ENCODE measurements at places on chromosomes 11 and 22. TPM values are rescaled to one million over a fixed set of nuclear protein-coding genes. Genes with fewer than 3 reads are reported as not detected.

The OR4D9 gene
- total RNA-seq = not detected

The MRGPRG gene
- total RNA-seq = not detected

DNA sequence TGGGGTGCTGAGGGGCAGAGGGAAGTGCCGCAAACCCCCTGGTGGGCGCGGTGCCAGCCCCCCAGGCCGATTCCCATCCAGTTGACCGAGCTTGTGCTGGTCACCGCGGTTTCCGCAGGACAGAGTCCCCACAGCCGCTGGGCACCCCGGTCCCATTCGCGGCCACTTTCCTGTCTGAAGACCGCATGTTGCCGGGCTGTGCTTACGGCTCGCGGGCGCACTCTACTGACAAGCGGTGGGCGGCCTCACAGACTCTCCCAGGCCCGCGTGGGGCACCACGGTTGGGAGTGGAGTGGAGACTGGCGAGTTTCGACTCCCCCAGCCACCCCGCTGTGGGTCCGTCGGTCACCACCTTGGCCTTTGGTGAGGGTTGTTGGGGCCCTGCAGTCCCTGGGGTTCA is 648 bp upstream of the H19 start:
- no peak for DNase-seq

The OR10A2 gene
- not detected for total RNA-seq

GRCh38 chr11:76800466-76801200 is 17.5 kb downstream of the TSKU start:
- peak; percentile 1 for DNase-seq

DNA sequence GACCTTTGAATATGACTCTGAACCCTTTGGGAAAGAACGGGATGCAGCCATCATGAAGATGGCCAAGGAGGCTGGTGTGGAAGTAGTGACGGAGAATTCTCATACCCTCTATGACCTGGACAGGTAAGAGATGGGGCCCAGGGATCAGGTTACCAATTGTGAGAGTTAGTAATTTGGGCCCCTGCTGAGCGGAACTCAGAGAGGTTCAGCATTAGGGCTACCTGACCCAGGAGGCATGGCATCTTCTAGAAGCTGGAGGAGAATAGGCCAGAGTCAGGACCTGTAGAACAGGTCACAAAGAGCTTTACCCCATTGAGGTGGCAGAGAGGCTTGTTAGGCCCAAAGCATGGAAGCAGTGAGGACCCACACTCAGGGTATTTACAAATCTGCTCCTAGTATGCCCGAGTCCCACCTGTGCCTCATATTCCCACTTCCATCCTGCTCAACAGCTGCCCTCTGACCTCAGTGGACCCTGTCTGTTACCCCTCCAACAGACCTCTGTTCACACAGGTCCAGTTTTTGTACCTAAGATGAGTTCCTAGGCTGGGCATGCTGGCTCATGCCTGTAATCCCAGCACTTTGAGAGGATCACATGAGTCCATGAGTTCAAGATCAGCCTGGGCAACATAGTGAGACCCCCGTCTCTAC is 11.6 kb downstream of the CRY2 start:
- no peak for DNase-seq

The CFAP300 gene
- total RNA-seq = 2.5 TPM

The MMP27 gene
- 0.09 TPM for total RNA-seq

DNA sequence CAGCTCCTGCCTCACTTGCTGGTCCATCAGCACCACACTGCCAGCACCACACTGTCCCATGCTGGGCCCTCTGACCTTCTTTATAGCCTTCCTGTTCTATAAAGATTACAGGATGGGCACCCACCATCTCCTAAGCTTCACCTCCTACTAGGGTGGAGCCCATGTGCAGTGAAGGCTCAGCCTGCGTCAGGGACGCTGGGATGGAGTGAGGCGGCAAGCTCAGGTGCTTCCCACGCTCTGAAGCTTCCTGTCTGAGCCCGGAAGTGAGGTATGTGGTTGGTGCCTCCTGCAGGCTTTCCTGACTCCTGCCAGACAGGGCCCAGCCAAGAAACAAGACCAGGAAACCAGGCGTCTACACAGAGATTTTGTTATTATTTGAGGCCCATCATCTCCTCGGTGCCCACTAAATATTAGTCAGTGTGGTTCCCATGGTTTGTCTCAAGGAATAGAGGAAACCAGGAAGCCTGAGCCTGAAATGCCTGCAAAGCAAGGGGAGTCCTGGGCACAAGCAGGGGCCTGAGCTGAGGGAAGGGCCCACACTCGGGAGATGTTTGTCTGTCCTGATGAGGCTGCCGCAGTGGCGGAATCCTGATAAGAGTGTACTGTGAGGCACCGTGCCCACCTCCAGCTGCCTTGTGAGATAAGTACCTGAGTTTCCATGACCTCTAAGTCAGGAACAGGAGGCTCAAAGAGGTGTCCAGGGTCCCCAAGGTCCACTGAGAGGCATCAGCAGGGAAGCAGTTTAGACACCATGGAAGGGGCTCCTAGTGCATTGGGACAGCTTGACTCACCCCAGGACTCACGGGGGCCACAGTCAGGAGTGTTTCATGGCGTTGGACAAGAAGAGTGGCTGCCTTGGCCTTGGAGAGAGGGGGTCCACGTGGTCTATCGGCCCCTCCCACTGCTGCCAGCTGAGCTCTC is 22.0 kb downstream of the RSPH14 start:
- DNase-seq = no peak

DNA sequence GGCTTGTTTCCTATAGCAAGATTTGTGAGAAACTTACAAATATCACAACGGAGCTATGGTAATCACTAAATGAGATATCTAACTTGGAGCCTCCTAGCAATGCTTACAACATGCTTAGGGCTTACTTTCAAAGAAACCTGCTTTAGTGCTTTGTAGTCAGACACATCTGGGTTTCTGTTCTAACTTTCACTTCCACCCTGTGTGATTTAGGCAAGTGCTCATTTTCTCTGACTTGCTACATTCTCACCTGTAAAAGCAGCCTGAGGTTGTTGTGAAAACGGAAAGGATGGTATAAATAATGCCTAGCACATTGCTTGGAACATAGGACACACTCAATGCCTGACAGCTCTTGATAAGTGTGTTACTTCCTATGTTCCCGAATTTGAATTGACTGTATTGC is 45.6 kb downstream of the LRRC4C start:
- no peak for DNase-seq

DNA sequence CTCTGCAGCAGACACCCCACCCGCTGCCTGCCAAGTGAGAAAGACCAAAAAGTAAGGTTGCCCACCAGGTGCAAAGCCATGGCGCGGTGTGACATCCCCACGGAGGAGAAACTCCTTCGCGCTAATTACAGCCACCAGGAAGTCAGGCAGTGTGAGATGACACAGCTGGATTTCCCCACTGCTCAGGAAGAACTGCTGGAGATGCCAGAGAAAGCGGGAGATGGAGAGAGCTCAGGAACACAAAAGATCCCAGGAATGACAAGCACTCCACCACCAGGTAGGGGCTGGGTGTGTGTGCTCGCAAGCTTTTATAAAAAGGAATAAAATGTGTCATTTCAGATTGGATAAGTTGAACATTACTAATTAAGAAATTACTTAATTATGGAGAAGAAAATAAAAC is 292.7 kb downstream of the OPCML start:
- DNase-seq = no peak

The SOX6 gene
- total RNA-seq = 26.5 TPM

DNA sequence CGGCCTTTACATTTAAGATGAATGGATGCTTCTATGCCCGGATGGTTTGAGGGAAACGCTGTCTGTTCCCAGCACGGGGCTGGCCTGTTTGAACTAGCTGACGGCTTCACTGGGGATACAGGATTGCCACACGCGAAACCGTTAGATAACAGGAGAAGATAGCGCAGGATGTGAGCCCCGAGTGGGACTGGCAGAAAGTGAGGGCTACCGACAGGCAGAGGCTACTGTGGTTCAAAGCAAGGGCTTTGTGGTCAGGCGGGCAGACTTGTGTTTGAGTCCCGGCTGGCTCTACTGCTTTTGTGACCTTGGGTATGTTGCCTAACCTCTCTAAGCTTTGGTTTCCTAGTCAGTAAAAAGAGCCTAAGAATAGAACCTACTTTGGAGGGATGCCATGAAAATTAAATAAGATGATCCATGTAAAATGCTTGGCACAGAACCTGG is 2.8 kb upstream of the OAF start:
- DNase-seq = no peak

The TBC1D22A gene
- total RNA-seq = 8.0 TPM

The OR6T1 gene
- not detected for total RNA-seq

GRCh38 chr11:114984611-114985163 is 306.4 kb downstream of the NXPE2 start:
- no peak for DNase-seq

DNA sequence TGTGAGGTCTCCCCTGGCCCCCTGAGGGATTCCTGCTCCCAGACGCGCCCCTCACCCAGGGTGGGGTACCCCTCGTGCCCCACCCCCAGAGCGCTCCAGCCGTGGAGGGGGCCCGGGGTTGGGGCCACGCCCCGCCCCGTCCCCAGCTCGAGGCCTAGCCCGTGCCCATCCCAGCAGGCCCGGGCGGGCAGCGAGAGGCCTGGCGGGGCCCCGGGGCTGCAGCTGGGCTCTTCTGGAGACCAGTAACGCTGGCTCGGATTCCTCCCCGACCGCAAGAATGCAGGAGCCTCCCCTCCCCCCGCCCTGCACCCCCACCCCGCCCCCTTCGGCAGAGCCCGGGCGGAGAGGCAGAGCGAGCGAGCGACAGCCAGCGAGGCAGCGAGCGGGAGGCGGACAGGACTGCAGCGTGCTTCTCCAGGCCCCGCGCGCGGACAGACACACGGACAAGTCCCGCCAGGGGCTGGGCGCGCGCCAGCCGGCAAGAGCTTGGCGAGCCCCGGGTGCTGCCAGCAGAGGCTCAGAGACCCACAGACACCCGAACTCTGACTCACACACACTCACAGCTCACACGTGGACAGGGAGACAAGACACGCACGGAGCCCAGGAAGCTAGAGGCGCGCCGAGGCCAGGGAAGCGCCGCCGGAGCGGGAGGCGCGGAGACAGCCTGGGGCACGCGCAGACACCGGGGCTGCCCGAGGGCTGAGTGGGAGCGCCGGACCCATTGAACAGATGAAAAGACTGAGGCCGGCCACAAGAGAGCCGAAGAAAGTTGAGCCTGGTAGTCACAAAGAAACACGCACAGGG is 15.2 kb downstream of the BCL9L start:
- DNase-seq = peak; percentile 91

DNA sequence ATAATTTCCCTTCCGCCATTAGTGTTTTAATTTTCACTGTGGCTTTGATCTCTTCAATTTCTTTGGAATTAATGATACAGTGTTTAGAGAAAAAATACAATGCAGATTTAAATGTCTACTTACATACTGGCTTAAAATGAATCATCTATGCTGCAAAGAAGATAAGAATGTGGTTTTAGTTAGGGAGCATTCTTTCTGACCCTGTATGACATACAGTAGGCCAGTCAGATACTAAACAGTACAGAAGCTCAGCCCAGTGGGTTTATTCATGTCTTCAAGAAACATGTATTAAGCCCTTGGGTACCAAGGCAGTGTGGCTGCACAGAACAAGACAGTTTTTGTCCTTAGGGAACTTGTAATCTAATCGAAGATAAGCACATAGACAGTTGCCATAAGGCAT is 268.8 kb downstream of the DDX10 start:
- DNase-seq = no peak

The NNMT gene
- total RNA-seq = 61.5 TPM

DNA sequence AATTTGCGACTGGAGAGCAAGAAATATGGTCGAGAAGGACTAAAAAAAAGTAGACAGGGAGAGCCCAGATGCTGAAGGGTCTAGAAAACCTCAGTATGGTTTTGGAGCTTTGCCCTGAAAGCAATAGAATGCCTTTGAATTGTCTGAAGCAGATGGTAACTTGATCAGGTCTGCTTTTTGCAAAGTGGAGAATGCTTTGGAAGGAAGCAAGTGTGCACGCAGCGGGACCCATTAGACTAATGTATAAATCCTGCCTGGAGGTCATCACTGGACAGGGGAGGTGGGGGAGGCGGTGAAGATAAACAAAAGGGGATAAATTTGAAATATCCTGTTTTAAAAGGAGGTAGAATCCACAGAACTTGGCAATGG is 757 bp upstream of the HINFP start:
- DNase-seq = peak; percentile 65

- DNase-seq = peak; percentile 93
Measured at GRCh38 chr11:208181-208916, 841 bp downstream of the RIC8A start.

GRCh38 chr11:8642196-8642841 is 40.1 kb downstream of the TRIM66 start:
- DNase-seq = no peak

GRCh38 chr11:122782222-122782621 is 56.1 kb upstream of the CRTAM start:
- DNase-seq = no peak

- no peak for DNase-seq
Measured at GRCh38 chr22:46068593-46069491, 81.5 kb upstream of the PPARA start.

The MS4A4A gene
- 10.3 TPM for total RNA-seq

- DNase-seq = no peak
Measured at GRCh38 chr11:35689081-35689996, 26.8 kb downstream of the TRIM44 start.

The TUB gene
- total RNA-seq = 16.7 TPM

DNA sequence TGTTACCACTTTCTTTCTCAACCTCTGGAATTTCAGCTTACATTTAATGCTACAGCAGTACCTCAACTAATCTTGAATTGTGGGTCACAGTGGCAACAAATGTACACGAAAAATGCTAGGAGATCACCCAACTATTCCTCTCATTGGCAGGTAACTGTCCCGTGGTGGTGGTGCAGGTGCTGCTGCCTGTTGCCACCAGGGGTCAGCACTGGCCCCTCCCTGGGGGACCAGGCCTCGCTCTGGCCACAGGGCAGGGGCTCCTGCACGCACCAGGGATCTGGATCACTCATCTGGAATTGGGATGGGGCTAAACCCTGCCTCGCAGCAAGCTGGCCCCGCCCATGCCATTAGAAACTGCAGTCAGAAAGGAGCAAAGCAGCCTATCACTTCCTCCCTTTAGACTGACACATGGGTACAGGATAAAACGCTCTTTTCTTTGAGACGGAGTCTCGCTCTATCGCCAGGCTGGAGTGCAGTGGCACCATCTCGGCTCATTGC is 6.9 kb upstream of the POLDIP3 start:
- DNase-seq = peak; percentile 71

GRCh38 chr11:10797531-10797930 is 11.2 kb downstream of the EIF4G2 start:
- DNase-seq = no peak

The MS4A6A gene
- 27.6 TPM for total RNA-seq

GRCh38 chr11:4881188-4881587 is 512 bp upstream of the OR51T1 start:
- no peak for DNase-seq

- peak; percentile 34 for DNase-seq
Measured at GRCh38 chr22:37848587-37849088, 581 bp upstream of the EIF3L start.

The TSGA10IP gene
- 0.09 TPM for total RNA-seq

The SLC37A2 gene
- 2.6 TPM for total RNA-seq

DNA sequence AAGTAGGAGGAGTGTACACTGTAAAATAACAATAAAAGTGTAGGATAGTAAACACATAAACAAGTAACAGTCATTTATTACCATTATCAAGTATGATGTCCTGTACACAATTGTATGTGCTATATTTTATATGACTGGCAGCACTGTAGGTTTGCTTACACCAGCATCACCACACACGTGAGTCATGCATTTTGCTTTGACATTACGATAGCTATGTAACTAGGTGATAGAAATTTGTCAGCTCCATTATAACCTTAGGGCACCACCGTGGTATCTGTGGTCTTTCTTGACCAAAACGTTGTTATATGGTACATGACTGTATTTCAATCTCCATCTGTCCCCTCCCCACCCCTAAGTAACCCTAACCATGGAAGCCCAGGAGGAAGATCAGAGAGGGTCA is 1.1 kb downstream of the DNAL4 start:
- DNase-seq = no peak

The RBM14 gene
- 25.9 TPM for total RNA-seq

Measured in muscle of leg (tissue), 16 donors.